Calu3 (cell line): ENCODE measurements at places on chromosomes 1 and 21. TPM values are rescaled to one million over a fixed set of nuclear protein-coding genes. Genes with fewer than 3 reads are reported as not detected.

ST6GALNAC5 gene
- 1.3 and 2.0 TPM in 2 replicates for total RNA-seq

FAM43B gene
- total RNA-seq, result not detected in 2 replicates

DPT gene
- total RNA-seq, result not detected in 2 replicates

KCND3 gene
- total RNA-seq, result 0.07 TPM in 1 of 2 replicates, not detected in the other

SPRR2B gene
- not detected in 2 replicates for total RNA-seq

DNA sequence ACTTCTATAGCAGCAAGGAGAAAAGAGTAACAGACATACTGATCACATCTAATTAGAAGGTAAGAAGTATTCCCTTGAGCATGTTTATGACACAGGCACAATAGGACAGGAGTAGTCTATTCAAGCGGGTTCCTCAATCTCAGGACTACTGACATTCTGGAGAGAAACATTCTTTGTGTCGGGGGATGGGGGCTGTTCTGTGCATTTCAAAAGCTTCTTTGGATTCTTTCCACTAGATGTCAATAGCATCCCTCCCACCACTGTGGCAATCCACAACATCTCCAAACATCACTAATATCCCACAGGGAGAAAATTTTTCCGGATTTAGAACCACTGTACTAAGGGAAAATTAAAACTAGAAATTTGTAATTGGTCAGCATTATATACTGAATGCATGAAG, 56.9 kb downstream of the ADAMTS5 start:
- no peaks in the 10 kb centered on the region for H3K36me3 ChIP-seq
- no peak for DNase-seq
- no peaks in the 10 kb centered on the region for H3K4me1 ChIP-seq

GRCh38 chr1:64850846-64851245, 106.0 kb downstream of the RAVER2 start:
- peaks cover 48% of the 10 kb centered on the region for H3K36me3 ChIP-seq
- no peaks in the 10 kb centered on the region for H3K27me3 ChIP-seq
- no peaks in the 10 kb centered on the region for H3K4me1 ChIP-seq

- H3K36me3 ChIP-seq, result no peaks in the 10 kb centered on the region
- no peaks in the 10 kb centered on the region for H3K4me1 ChIP-seq
- H3K27me3 ChIP-seq, result no peaks in the 10 kb centered on the region
These were observed 359.3 kb upstream of the RUNX1 start for GRCh38 chr21:35408401-35408800.
